Dorsolateral prefrontal cortex (tissue), 122 donors: ENCODE measurements at places on chromosomes 11 and 22.

DNA sequence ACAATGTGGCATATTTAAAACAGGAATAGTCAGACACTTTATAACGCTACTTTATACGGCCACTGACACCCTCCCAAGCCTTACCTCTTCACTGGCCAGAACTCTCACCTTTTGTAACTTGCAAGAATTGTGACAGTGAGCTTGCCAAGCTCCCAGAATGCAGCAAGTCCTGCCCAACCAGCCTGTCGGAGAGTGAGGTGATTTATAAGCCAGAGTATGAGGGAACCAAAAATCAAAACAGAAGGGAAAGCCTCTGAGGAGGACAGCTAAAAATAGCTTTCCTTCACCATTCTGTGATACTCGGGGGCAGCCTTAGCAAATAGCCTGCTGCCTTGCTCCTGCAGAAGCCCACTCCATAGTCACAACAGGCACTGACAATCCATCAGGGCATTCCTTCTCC lies 229.7 kb downstream of the FAM76B start:
- no peak for DNase-seq

- DNase-seq: no peak
These were observed 163.2 kb upstream of the NARS2 start for GRCh38 chr11:78737891-78738290.

DNA sequence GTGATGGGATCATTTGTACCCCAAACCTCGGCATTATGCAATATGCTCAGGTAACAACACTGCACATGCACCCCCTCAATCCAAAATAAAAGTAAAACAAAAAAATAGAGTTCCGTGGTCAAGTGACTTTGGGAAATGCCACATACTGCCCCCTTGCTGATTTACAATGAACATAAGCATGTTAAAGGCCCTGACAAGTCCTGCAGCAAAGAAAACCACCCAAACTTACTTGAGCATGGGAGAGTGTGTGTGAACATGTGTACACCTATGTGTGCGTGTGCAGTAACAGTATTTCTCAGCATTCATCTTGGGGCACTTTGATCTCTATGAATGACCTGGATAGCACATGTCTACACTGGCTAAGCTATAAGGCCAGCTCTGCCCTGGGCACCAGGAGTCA lies 15.8 kb upstream of the IGSF22 start:
- DNase-seq: no peak

- no peak for DNase-seq
These were observed 3.6 kb upstream of the VWCE start for GRCh38 chr11:61298663-61299244.
